ENCODE measurements at places on chromosomes 16 and 17. TPM values are rescaled to one million over a fixed set of nuclear protein-coding genes. Genes with fewer than 3 reads are reported as not detected.

DNA sequence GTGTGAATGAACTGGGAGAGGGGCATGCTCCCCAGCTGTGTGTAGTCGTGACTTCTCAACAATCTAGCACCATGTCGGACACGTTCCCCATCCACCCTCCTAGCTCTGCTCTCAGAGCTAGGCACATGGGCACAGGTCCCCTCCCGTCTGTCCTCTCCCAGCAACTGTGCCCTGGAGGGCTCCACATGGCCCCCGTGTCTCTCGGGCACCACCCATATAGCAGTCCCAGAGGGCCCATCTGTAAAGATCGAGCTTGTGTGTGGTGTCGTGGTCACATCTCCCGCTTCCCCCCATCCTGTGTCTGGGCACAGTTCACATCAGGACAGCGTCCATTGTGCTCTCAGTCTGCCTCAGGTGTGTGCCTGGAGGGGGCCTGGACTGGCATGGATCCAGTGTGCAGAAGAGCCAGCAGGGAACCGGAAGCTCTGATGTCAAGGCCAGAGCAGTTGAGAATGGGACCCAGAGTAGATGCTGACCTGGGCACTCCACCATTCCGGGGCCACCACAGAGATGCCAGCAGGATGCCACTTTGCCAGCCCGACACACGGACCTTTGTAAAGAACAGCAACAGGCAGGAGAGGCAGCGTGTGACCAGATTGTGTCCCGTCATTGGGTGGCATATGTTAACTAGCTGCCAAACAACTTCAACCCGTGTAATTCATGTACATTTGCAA, 55.7 kb downstream of the MARF1 start:
- H3K36me3 ChIP-seq: no peaks in the 10 kb centered on the region
- DNase-seq: no peak
- peaks cover 5% of the 10 kb centered on the region for H3K4me1 ChIP-seq
- H3K4me3 ChIP-seq: no peak overlapping the region
- no peak overlapping the region for H3K27ac ChIP-seq

DNA sequence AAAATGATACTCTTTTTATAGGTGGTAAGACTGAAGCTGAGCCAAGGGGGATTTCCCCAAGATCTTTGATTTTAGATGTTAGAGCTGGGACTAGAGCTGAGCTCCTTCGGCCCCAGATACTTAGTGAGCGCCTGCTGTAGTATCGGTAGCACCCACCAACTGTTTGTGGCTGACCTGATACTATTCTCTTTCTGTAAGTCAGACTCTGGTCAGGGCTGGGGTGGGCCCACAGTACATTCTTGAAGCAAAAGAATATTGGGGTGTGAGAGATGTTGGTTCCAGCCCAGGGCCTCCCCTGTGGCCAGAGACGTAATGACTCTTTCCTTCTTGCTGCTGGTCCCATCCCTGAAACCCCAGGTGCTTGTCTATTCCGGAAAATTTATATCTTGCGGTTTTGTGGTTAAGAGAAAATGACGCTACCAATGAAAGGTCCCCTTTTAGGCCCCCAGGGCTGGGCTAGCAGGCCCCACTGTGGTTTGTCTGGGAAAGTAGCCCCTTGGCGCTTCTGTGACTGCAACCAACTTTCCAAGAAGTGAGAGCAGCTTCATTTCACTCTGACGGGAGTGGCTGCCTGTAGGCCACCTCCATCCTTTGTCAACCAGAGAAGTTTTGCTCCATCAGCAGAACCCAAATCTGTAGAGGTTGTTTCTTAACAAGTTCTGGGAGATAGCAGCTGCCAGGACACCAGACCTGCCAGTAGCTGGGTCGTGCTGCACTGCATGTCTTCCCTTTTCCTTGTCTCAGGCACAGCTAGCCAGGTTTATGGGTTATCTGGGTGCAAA, 86.4 kb upstream of the LGALS9 start:
- H3K4me1 ChIP-seq: peaks cover 58% of the 10 kb centered on the region
- H3K27ac ChIP-seq: peak overlapping the region; percentile 42
- H3K4me3 ChIP-seq: no peak overlapping the region
- no peak for DNase-seq
- no peaks in the 10 kb centered on the region for H3K36me3 ChIP-seq
- H3K27me3 ChIP-seq: no peaks in the 10 kb centered on the region

The ERCC4 gene
- 19.3 TPM for polyA plus RNA-seq

The MED31 gene
- 44.2 TPM for polyA plus RNA-seq

The VWA3A gene
- polyA plus RNA-seq: not detected

Data from hepatocyte (in vitro differentiated cells).